ENCODE measurements at places on chromosomes 2 and 18.

DNA sequence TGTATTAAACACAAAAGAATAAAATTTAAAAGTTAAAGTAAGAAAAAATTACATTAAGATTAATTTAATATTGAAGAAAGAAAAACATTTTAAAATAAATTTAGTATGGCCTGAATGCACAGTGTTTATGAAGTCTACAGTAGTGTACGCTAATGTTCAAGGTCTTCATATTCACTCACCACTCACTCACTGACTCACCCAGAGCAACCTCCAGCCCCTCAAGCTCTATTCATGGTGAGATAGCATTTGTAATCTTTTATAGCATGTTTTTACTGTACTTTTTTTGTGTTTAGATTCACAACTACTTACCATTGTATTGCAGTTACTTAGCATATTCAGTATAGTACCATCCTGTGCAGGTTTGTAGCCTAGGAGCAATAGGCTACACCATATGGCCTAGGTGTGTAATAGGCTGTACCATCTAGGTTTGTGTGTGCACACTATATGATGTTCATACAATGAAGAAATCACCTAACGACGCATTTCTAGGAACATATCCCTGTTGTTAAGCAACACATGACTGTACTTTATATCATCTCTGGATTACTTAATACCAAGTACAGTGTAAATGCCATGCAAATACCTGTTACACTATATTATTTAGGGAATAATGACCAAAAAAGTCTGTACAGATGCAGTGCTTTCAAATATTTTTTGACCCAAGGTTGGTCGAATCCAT, 144.0 kb upstream of the IL1R2 start:
- DNase-seq: no peak

DNA sequence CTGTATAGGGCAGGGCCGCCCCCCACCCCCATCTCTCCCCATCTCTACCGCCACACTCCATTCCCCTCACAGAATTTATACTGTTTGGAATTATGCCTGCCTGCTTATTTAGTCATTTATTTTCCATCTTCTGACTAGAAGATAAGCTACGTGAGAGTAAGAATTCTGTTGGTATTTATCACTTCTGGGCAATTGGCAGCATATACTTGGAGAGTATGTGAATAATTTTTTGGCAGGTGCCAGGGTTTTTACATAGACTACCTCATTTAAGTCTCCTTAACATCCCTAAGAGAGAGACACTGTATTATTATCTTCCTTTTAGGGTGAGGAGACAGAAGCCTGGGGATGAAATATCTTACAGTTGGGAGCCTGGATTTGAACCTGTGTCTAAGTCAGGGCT, 45.0 kb downstream of the SLC4A1AP start:
- DNase-seq: no peak

DNA sequence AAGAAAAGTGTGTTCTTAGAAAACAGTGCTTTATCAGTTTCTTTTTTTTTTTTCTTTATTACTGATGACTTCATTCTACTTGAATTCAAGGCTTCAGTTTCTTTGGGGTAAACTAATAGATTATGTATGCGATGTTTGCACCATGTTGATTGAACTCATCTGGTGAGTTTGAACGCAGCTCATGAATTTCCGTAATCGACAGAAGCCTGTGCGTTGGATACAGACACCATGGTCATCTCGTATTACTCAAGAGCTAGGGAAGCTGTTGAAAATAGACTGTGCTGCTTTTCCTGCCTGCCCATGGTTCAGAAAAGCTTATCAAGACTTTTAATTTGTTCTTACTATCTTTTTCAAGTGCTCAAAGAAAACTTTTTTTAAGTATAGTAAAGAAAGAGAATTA, 185.5 kb upstream of the NRP2 start:
- no peak for DNase-seq

DNA sequence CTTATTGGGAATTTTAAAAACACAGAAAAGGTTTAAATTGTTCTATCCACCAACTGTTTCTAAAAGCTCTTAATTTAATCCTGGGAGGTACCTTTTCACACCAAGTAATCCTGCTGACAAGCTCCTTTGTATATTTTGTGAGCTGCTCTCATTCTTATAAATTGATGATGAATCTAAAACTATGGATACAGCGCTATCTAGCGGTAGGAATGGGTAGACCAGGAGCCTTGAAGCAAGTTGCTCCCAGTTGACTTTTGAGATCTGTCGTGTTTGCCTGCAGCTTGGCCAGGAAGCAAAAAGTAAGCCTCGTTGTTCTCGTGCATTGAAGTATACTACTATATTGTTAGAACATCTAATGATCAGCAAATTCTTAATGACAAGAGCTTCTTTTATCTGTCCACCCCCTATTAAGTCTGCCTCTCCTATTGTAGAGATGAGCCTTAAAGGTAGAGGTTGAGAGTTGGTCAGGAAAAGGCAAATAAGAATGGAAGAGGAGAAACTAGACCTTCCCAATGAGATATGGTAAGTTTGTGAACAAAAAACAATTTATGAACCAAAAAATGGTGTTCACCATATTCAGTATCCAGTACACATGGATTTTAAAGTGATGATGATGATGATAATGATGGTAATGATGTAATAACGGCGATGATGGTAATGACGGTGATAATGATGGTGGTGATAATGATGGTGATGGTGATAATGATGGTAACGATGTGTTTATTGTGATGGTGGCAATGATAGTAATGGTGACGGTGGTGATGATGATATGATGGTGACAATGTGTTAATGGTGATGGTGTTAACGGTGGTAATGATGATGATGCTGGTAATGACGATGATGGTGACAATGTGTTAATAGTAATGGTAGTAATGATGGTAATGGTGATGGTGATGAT, 212.1 kb upstream of the NCKAP5 start:
- DNase-seq: peak; percentile 27

DNA sequence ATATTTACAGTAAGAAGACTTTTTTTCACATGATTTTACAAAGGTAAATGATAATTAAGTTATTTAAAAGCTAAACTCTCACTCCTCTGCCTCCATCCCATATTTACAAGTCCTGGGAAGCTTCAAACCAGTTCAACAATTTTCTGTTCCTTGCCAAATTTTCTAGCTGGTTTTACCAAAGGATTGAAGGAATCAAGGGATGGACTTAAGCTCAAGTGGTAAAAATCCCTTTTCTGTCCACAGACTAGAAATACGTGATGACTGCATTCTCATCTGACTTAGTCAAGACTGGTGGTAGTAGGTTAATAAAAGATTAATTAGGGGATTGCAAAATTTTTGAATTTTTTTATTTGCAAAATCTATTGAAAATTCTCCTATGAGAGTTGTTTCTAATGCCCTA, 297.3 kb downstream of the MTX2 start:
- no peak for DNase-seq

- DNase-seq: no peak
Measured at GRCh38 chr2:7795778-7796563, 878.8 kb downstream of the RNF144A start.

DNA sequence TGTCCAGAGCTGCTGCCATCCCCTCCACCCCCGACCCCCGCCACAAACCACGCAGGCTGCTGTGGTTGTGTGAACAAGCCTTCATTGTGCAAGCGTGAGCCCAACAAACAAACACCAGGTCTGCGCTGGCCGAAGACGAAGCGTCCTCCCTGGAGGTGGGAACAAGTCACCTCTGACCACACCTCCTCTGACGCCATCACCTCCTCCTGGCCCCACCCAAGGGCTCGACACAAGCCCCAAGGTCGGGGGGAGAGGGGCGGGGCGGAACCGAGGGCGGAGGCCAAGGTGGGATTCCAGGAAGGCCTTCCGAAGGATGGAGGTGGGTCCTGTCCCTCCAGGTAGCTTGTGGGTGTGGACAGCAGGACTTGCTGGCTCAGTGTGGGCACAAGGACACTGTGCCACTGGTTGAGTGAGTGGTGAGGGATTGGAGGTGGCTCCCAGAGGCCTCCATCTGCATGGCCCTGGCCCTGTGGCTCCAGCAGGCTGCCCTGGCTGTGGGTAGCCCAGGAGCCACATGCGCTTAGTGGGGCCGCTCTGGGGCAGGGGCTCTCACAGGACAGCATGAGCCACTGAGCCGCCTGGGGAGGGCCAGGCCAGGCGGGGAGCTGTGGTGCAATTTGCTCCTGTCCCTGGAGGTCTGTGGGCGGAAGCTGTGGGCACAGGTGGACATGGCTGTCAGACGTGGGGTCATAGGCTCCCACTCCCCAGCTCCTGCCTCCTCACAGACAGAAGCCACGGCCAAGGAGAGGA, 7.4 kb upstream of the GPR17 start:
- no peak for DNase-seq

- no peak for DNase-seq
Measured at GRCh38 chr2:74005786-74006185, 21.1 kb downstream of the TET3 start.

- no peak for DNase-seq
Measured at GRCh38 chr2:217934321-217935131, 68.3 kb downstream of the TNS1 start.

- DNase-seq: no peak
Measured at GRCh38 chr2:231722721-231723307, 14.5 kb downstream of the PTMA start.

DNA sequence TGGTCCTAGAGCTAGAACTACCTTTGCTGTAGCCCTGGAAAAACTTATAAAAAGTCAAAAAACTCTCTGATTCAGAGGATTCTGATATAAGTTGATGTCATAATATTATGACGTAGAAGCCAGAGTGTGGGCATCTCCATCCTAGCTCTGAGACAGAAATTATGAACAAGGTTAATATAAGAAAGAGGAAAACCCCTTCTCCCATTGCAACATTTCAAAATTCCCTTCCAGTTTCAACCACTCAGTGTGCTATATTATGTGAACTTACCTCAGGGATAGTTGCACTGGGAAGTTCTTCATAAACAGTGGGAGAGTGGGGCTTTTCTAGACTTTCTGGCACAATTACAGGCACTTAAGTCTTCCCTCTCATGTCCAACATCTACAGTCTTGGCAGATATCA, 171.6 kb downstream of the PIK3C3 start:
- no peak for DNase-seq

- no peak for DNase-seq
Measured at GRCh38 chr2:24228470-24228869, 53.6 kb downstream of the FAM228A start.

DNA sequence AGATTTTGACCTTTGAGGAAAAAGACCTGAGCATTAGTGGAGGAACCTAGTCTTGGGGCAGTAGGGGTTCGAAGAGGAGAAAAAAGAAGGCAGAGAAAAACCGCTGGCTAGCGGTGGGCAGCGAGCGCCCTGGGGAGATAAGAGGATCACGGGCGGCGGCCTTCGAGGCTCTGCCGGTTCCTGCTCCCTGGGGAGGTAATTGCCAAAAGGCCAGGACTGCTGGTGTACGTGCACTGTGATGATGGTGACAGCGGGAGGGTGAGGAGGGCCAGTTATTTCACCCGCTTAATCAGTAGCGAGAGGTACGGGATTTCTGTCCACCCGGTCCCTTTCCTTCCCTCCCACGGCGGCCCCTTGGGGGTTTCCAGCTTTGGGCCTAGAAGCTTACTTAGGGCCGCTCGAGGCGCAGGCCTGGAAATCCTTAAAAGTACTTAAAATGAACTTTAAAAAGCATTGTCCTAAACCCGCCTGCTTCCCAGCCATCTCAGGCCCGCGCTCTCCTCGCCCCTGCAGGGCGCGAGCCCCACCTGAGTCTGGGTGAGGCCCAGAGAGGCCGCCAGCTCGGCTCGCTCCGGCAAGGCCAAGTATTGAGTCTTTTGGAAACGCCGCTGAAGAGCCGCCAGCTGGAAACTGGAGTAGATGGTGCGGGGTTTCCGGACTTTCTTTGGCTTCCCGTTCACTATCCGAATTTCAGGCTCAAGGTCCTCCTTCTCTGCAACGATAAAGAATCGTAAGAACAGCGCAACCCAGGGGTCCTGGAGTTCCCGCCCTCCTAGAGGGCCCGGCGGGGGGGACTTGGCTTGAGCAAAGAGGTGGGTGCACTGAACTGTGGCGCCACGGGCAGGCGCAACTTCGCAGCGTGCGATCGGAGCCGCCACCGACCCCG, 1.5 kb downstream of the DLX2 start:
- DNase-seq: no peak

DNA sequence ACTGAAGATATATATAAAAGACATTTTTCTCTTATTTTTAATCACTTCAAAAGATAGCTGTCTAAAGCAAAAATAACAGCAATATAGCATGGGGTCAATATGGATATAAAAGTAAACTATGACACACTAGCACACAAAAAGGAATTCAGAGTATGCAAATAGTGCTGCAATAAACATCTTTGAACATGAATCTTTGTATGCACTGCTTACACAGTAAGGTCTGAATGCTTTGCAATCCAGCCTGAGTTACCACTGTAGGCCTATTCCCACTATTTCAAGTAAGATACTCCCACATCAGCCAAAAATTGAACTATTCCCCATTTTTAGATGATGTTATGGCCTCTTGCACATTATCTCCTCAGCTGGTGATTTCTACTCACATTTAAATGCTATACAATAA, 27.4 kb upstream of the ERCC3 start:
- no peak for DNase-seq

DNA sequence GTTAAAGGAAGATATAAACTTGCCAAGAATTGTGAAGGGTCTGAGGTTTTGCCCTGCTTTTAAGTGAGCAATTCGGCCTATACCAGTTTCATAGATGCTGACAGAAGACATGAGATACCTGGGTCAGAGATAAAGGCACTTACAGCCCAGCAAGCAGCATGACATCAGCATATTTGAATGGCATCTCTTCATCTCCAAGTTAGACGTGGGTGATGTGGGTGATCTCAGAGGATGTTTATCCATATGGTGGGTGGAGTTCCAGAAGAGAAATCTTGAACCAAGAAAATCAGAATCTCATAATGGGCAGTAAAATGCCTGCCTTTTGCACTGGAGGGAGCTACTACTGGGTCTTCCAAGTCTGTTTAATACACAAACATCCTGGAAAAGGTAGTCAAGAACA, 44.7 kb downstream of the GYPC start:
- DNase-seq: no peak

DNA sequence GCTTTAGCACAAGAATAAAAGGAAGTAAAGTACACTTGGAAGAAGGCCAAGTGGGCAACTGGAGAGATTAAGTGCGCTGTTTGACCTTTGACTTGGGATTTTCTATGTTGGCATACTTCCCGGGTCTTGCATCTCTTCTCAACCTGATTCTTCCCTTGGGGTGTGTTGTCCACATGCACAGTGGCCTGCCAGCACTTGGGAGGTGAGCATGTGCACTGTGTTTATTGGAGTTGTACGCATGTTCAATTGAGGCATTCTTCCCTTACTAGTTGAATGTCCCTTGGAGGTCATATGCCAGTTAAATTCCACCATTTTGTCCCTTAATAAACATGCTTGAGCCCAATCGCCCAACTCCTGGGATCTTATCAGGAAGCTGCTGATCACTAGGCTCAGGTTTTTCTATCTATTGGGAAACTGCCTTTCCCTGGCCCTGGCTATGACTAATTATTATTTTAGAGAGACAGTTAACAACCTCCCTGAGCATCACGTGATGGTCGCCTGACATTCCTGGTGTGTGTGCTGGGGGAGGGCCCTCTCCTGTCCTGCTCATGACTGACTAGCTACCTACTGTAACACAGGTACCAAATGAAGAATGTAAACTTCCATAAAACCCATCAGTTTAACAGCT, 62.5 kb upstream of the RAPGEF4 start:
- DNase-seq: no peak

GRCh38 chr2:16722677-16723076, 57.0 kb upstream of the CYRIA start:
- no peak for DNase-seq

All from NCI-H524 treated with DMSO at 0.1 percent for 48 hours (cell line).